ENCODE measurements at places on chromosomes 16 and 17. TPM values are rescaled to one million over a fixed set of nuclear protein-coding genes. Genes with fewer than 3 reads are reported as not detected.

DNA sequence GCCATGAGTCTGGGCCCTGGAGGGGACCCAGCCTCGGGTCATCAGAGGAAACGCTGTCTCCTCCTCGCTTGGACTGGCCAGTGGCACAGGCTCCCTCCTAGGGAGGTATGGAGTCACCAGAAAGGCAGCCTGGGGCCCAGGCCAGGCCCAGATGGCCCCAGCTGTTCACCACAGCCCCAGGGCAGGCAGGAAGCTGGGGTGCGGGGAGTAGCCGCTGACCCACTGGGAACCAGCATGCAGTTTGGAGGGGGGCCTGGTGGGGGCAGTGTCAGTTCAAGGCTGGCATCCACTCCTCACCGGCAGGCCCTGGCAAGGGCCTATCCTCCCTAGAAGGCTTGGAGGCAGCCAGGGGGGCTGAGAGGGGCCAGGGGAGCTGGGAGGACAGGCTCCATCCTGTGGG, 48.8 kb downstream of the SDK2 start:
- no peaks in the 10 kb centered on the region for H3K27me3 ChIP-seq
- H3K4me1 ChIP-seq, result peaks cover 2% of the 10 kb centered on the region

The UNC45B gene
- 0.15 TPM for total RNA-seq

- H3K27ac ChIP-seq, result no peak overlapping the region
- H3K27me3 ChIP-seq, result no peaks in the 10 kb centered on the region
- no peak overlapping the region for H3K4me3 ChIP-seq
- no peak for DNase-seq
- no peaks in the 10 kb centered on the region for H3K36me3 ChIP-seq
Observed at GRCh38 chr17:71176331-71176730, 944.5 kb upstream of the SOX9 start.

- H3K27me3 ChIP-seq, result no peaks in the 10 kb centered on the region
- H3K4me1 ChIP-seq, result no peaks in the 10 kb centered on the region
- no peaks in the 10 kb centered on the region for H3K36me3 ChIP-seq
- no peak overlapping the region for H3K27ac ChIP-seq
- no peak for DNase-seq
Observed at GRCh38 chr16:17520561-17520960, 49.8 kb upstream of the XYLT1 start.

GRCh38 chr16:87790292-87791100, 24.7 kb upstream of the KLHDC4 start:
- no peak for DNase-seq
- H3K27me3 ChIP-seq, result no peaks in the 10 kb centered on the region
- no peaks in the 10 kb centered on the region for H3K4me1 ChIP-seq
- no peak overlapping the region for H3K4me3 ChIP-seq
- no peaks in the 10 kb centered on the region for H3K36me3 ChIP-seq
- no peak overlapping the region for H3K27ac ChIP-seq

- H3K36me3 ChIP-seq, result no peaks in the 10 kb centered on the region
- no peak overlapping the region for H3K27ac ChIP-seq
- H3K4me1 ChIP-seq, result peaks cover 3% of the 10 kb centered on the region
- H3K4me3 ChIP-seq, result no peak overlapping the region
- DNase-seq, result no peak
Observed at GRCh38 chr17:65005858-65006257, 50.7 kb downstream of the GNA13 start.

- peak within 1 kb of the TSS; percentile 57 for H3K4me3 ChIP-seq
- peaks cover 19% of the 10 kb centered on the region for H3K27me3 ChIP-seq
- H3K4me1 ChIP-seq, result peaks cover 6% of the 10 kb centered on the region
Observed at GRCh38 chr17:75587675-75588595, at the start of gene MYO15B. MYO15B (plus strand) TSS chr17:75587800; CDS start chr17:75588058, 258 bp downstream.

- H3K36me3 ChIP-seq, result peaks cover 33% of the 10 kb centered on the region
- DNase-seq, result no peak
- no peaks in the 10 kb centered on the region for H3K4me1 ChIP-seq
- no peaks in the 10 kb centered on the region for H3K27me3 ChIP-seq
Observed at GRCh38 chr16:23670137-23670776, 8.4 kb upstream of the PLK1 start.

DNA sequence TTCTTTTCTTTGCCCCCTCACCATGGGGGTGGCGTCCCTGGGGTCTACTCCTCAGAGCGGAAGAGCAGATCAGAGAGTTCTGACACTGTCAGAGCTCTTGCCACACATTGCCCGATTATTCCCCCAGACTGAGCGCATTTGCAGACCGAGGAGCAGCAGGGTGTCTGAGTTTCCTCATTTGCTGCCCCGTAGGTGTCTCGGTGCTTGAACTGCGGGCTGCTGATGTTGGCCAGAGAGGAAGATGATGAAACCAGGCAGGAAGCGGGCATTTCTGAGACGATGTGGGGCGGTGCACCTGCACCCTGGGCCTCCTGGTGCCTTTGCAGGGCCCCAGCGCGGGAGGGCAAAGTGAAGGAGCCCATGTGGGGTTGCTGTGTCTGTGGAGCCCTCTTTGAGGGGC, 55.2 kb downstream of the ARSG start:
- no peaks in the 10 kb centered on the region for H3K4me1 ChIP-seq
- no peak overlapping the region for H3K4me3 ChIP-seq
- H3K27ac ChIP-seq, result no peak overlapping the region
- H3K36me3 ChIP-seq, result no peaks in the 10 kb centered on the region
- H3K27me3 ChIP-seq, result no peaks in the 10 kb centered on the region

The LHX1 gene
- 0.93 TPM for total RNA-seq

The HYDIN gene
- total RNA-seq, result 1.8 TPM

GRCh38 chr17:76261421-76262215, 3.5 kb upstream of the UBALD2 start:
- DNase-seq, result no peak
- no peaks in the 10 kb centered on the region for H3K4me1 ChIP-seq
- H3K27ac ChIP-seq, result no peak overlapping the region
- no peak overlapping the region for H3K4me3 ChIP-seq

The IRX6 gene
- total RNA-seq, result 0.55 TPM

The KRT20 gene
- not detected for total RNA-seq

Measured in H1 (cell line).